ENCODE measurements at places on chromosomes 5 and 9.

GRCh38 chr5:138461343-138462125 lies 3.7 kb upstream of the EGR1 start:
- DNase-seq, result no peak

GRCh38 chr5:154049636-154050035 lies 10.9 kb downstream of the MFAP3 start:
- DNase-seq, result no peak

- DNase-seq, result no peak
Measured at GRCh38 chr9:85158512-85158911, 489.0 kb downstream of the NTRK2 start.

GRCh38 chr9:72949244-72949582 lies 3.6 kb downstream of the ALDH1A1 start:
- no peak for DNase-seq

DNA sequence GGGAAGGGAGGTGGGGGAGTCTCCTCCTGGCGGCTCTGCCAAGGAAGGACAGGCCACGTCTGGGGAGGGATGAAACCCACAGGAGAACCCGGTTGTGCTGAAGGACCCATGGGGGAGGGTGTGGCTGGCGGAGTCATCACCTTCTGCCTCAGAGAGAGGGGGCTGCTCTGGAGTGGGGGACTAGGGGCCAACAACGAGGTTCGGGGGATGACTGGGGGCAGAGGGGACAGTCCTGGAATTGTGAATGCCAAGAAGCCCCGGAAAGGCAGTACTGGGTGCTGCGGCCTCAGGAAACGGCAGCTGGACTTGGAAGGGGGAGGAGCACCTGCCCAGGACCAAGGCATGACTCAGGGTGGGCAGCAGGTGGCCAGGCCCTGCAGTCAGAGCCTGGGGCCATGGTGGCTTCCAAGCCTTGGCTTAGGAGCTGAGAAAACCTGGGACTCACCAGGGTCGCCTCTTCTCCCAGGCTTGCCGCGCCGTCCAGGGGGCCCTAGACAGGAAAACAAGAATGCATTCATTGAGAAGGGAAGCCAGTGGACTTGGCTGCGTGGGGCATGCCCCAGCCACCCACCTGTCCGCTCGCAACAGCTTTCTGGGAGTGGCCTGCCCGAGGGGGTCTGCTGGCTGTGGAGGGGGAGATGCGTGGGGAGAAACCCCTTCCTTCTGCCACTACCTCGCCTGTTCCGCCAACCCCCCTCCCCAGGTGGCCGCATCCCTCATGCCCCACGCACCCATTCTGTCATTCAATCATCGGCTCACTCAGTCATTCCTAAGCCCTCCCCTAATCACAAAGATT lies 74.0 kb upstream of the PHYKPL start:
- DNase-seq, result no peak

DNA sequence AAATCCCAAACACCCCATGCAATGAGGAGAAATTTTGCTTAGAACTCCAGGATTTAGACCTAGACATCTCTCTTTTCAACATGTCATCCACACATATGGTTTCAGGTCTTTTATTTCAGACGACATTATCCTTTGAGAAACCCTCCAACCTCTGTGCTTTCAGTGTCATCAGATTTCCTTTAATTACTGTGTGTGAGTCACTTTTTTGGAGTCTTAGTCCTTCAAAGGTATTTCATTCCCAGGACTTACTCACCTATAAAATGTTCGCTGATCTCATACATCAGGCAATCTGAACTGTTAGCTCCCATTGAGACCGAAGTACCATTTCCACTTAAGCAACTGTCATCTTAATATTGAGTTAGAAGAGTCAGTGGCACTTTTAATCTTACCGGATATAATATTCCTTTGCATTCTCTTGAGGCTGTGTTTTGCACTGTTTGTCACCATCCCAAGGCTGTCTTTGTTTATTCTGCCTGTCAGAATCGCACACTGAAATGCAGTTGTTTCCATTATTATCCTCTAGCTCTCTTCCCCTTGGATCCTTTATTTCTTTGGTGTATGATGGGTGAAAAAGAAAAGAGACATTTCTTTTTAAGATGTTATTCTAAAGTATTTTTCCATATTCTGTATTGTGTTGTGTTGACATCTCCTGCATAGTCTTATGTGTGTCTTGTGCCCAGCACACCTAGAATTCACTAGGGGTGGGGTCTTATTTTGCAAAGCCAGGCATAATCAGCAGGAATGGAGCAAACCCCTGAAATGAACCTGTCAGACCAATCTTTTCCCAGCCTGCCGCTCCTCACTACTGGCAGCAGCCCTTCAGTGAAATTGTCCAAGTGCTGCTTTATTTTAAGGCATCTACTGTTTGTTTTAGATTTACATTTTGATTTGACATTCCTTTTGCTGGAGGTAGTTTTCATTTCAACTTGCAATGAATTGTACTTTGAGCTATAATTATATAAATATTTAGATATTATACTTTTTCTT lies 155.4 kb downstream of the PAM start:
- DNase-seq, result no peak

GRCh38 chr9:97109194-97109811 lies 70.4 kb upstream of the CTSV start:
- DNase-seq, result no peak

DNA sequence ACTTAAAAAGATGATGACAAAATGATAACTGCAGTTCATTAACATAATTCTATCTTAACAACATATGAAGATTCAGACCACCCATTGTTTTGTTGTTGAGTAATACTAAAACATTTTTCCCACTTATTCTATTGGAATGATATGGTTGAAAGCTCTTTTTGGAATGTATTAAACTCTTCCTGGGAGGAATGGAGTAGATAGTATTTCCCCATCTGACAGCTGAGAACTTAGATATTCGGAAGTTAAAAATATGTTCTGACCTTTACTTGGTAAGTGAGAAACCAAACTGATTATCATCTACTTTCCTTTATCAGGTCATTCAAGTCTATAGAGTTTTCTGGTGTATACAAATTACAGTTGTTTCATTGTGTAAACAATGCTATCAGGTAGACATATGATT lies 452.9 kb downstream of the CSNK1G3 start:
- DNase-seq, result no peak

DNA sequence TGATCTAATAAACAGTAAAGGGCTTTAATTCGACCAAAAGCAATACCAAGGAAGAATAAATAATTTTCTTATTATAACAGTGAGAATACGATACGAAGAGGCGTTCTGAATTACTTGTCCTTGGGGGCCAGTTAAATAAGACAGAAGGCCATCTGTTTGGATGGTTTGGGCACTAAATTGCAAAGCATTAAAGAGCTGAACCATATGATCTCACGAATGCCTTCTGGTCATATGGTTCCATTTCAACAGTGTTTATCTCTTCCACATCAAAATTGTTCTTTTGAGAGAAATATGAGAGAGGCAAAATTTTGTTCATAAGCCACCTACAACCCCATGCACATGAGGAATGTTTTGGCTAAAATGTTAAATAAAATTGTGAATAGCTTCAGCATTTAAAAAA lies 605.4 kb downstream of the PTPRD start:
- no peak for DNase-seq

GRCh38 chr5:1161833-1162229 lies 39.6 kb upstream of the SLC6A19 start:
- peak; percentile 82 for DNase-seq

DNA sequence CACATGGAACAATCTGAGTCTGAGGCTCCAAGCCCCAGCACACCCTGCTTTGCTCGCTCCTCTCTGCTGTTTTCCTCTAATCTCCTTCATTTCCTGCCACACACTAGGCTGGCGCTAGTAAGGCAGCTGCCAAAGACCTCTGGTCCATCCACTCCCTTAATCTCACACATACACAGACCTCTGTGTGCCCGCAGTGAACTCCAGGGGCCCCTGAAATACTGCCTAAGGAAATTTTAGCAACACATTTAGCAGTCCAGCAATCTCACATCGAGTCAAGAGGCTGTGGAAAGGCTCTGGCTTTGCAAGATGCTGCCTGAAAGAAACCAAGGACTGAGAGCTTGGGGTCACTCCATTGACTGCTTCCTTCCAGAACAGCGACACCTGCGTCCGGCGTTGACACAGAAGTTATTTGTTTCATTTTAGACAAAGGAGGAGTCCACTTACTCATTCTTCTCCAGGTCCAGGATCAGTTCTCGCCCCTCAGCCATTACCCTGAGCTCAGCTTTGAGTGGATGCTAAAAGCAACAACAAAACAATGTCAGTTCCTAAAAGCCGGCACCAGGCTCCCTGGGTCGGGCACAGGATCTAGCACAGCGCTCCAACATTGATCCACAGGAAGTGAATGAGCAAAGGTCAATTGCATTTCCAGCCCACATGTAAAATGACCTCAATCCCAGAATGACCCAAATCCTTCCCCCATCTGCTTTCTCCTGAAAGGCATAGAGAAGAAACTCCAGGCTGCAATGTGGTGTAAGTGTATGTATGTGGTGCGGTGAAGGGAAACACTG lies 11.5 kb downstream of the ADAM19 start:
- no peak for DNase-seq

DNA sequence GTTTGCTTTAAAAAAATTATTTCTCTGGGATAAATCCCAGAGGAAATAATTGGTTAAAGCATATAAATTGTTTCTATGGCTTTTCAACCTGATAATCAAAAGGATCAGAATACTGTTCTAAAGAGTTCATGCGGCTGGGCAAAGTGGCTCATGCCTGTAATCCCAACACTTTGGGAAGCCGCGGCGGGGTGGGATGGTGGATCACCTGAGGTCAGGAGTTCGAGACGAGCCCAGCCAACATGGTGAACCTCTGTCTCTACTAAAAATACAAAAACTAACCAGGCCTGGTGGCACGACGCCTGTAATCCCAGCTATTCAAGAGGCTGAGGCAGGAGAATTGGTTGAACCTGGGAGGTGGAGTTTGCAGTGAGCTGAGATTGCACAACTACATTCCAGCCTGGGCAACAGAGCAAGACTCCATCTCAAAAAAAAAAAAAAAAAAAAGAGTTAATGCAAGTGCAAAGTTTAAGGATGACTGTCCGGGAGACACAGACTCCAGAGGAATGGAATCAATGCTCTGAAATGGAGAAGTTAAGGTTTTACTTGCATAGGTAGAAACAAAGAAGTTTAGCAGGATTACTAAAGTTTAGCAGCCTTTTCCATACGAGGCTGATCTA lies 16.6 kb upstream of the GRHPR start:
- DNase-seq, result no peak

DNA sequence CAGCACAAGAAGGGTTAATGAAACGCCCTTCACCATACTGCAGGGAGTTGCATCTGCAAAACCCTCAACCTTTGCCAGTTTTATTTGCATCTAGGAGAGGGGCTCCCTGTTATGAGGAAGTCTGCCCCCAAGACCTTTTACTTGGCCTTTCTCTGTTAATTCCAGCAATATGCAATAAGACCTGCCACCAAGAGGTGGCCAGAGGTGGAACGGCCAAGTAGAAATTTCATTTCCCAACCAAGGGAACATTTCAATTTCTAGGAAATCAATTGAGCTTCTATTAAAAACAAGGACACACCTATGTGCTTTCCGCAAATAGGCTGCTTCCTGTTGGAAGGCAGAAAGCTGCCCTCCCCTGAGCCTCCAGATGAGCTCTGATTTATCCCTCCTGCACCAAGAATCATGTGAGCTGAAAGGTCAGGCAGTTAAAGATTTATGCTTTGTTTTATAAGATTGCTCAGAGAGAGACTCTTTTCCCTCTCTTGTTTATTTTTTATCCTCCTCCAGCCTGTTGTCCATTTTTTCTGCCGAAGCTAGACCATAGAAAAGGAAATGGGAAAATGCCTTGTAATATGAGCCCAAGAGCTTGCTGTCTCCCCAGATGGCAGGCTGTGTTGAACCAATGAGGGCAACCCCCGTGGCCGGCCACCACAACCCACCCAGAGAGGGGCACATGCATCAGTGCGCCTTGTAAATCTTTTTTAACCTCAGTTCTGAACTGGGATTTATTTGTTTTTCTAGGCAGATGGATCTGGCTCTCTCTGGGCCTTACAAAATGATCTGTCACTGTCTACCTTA lies 572.8 kb downstream of the TLE1 start:
- DNase-seq, result no peak

DNA sequence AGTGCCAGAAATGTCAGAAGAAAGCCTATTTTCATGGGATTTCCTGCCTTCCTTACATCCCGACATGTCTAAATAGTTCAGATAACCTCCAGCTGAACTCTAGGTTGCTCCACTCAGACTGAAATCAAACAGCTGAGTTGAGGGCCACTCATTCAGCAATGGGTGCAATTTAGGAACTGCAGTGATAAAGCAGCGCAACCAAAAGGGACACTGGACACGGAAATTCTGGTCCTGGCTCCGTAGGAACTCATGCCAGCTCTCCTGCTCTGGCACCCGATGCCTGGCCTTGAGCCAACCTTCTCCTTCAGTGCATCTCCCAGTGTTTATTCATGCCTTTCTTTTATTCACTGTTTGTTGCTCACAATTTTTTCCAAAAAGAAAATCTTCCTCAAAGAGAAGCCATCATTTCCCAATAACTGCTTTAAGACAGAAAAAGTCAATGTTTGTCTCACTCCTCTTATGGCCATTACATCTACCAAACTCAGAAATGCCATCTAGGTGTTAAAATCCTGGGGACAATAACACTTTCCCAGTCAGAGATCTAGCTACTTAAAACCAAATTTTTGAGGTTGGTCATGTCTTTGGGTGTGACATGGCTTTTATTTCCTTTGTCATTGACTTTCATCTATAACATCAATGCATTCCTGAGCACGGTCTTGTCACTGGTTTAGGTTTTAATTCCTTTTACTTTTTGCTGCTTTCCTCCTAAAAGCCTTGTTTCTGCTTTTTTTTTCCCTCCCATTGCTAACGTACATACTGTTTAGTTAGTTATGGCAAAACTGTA lies 126.9 kb downstream of the PDE4D start:
- DNase-seq, result no peak

GRCh38 chr5:7970816-7971215 lies 101.9 kb downstream of the MTRR start:
- no peak for DNase-seq

DNA sequence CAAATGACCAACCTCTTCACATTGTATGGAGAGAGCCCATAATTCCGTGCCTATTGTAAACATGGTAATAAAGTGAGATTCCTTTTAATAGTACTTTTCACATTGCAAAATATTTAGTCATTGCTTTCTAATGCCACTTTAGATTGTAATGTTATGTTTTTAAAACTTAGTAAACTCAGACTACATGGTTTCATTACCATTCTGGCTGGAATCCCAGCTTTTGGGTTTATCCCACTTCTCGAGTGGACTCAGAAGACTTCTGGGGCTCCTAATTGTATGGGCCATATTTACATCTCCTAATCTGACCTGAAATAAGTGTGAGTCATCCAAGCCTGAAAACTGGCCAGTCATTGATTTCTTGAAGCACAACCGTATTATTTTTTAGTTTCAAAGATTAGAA lies 217.6 kb downstream of the CAAP1 start:
- no peak for DNase-seq

- DNase-seq, result peak; percentile 87
Measured at GRCh38 chr9:98248737-98249474, 6.5 kb downstream of the TBC1D2 start.

GRCh38 chr5:127421471-127421870 lies 96.0 kb upstream of the PRRC1 start:
- no peak for DNase-seq

DNA sequence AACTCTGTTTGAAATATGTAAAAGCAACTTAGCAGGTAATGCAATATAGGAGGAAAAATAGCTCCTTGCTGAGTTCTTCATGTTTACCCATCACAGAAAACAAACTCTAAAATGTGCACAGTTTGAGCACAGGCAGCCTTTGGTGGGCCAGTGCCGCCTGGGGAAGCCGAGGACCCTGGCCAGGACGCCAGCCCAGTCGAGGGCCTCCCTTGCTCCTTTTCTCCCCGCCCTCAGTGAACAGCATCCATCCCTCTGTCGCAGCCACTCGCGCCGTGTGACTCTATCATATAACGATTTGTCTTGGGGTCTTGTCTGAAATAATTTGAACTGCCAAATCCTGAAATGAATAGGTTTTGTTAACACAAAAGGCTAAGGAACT lies 286.7 kb upstream of the IRX4 start:
- no peak for DNase-seq

GRCh38 chr9:13787234-13787833 lies 507.8 kb upstream of the MPDZ start:
- DNase-seq, result no peak

Measured in upper lobe of left lung (tissue), 6 donors.